ENCODE measurements at places on chromosomes 7 and 10.

- no peak for DNase-seq
Observed at GRCh38 chr10:78623578-78624215, 445.1 kb upstream of the ZMIZ1 start.

DNA sequence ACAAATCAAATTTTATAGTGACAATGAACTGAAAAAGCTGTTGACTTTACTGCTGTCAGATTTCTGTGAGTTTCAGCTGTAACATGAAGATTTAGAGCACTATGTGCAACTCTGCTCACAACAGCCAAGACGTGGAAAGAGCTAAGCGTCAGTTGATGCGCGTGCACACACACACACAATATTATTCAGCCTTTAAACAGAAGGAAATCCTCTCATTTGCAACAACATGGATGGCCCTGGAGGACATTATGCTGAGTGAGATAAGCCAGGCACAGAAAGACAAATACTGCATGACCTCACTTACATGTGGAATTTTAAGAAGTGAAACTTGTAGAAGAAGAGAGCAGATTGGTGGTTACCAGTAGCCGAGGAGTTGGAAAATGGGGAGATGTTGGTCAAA is 82.8 kb upstream of the FRMD4A start:
- DNase-seq: no peak

GRCh38 chr10:13485623-13486022 is 43.2 kb downstream of the BEND7 start:
- no peak for DNase-seq

DNA sequence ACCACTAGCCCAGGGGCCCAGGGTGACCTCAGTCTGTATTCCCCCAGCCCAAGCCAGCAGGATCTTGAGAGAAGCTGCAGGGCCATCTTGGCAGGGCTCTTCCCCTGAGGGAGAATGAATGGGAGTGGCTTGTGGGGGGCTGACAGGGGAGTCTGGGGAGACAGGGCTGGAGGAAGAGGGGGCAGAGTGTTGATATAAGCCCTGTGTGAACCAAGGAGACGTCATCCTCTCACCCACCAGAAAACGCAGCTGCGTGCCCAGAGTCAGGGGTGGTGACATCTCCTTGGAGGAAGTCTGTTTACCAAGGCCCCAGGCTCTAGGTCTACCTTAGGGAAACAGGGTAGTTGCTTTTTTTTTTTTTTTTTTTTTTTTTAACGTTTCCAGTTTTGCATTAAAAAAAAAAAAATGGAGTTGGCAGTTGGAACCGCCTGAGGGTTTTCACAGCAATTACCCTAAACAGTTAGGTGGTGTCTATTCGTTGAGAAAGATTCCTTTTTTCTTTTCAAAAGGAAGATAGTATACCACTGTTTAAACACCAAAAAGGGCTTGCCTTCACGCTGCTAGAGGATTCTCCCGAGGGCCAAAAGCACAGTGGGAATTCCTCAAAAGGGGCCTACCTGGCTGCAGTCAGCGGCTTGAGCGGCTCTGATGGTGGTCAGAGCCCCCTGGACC is 113.8 kb downstream of the PRPF18 start:
- DNase-seq: no peak

GRCh38 chr10:58885686-58886345 is 290.6 kb upstream of the PHYHIPL start:
- no peak for DNase-seq

DNA sequence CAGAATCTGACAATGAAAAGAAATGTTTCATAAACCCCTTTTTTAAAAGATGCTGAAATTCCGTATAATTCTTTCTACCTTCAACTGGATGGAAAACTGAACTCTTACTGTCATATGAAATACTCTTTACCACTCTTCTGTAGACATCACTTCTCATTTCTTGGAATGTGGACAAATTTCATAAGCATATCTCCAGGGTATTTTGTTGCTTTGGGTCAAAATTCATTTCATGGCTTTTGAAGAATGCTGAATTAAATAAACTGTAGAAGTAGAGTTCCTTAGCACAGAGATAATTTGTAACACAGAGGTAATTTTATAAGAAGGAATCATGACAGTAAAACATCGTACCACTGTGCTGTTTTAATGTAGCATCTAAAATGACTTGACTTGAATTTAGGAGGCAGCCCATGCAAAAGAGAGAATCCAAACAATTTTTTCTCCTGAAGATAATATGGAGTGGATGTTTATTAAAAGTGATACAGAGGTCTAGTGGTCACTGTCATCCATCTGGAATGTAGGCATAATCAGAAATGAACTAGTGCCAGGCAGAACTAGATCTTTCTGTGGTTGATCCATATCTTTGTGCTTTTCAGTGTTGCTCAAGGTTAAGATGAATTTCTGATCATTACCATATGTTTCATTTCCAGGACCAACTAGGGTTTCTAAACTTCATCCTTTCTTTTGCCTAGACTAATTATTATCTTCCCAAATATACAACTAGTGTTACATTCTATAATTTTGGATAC is 492.0 kb downstream of the KIF20B start:
- DNase-seq: no peak

GRCh38 chr7:119483364-119483763 is 789.6 kb upstream of the KCND2 start:
- DNase-seq: no peak

GRCh38 chr7:67625257-67625737 is 628.7 kb downstream of the TYW1 start:
- no peak for DNase-seq

DNA sequence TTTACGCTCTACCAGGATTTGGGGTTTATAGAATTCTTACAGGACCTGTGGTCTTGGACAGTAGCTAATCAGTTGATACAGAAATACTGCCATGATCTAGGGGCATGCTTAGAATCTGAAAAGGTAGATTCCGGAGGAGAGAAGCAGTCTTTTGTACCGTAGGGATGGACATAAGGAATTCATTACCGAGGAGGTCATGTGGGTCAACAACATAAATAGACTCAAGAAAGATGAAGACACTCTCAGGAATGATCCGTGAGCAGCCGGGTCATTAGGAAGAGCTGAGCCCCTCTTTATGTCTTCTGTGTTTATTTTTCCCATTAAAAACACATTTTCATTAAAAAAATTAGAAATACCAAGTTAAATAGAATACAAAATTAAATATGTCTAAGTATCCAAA is 160.1 kb upstream of the TNS3 start:
- no peak for DNase-seq

DNA sequence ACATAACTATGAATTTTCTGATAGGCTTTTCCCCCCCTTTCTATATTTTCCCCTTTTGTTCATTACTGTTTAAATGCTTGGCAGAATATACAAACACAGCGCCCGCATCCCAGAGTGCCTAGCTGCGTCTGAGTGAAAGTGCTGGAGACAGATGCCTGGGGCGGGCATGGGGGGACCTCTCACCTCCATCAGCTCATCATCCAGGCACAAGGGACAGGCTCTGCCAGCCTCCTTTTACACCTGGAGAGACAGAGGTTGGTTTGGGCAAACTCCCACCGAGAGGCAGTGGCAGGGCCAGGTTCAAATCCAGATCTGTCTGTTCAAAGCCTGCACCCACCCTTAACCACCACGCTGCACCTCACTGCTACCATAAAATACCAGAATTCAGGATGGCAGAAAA is 104.5 kb downstream of the FAM53B start:
- DNase-seq: no peak

DNA sequence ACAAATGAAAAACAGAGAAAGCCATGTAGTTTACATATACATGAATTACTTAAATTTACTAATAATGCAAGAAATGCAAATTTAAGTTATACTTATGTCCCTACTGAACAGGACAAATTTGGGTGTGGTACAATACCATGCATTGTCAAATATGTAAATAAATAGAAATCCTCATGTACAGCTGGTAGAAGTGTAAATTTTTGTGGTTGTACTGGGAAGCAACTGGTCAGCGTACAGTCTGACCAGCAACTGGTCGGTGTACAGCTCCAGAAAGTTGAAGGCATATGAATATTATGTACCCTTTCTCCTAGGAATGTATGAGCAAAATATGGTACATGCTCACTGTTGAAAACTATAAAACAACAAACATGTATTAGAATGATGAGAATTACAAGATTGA is 93.9 kb upstream of the TMEM106B start:
- no peak for DNase-seq

DNA sequence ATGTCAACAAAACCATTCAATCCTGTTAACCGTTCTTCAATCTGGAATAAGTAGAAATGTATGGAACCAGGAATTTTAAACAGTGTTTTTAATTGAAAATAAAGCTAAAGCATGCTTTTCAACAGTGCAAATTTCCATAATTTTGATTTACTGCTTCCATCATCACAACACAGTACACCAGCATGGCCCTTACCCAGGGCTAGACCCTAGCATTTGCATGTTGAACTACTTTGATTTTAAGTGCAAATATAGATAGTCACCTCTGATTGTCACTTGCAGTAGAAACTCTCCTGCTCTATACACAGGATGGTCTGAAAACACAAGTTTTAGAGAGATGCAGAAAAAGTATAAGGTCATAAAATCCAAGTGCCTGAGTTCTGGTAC is 12.1 kb downstream of the SKIDA1 start:
- DNase-seq: no peak

- DNase-seq: no peak
Observed at GRCh38 chr7:29989257-29989995, at the start of gene SCRN1. Gene SCRN1, minus strand, starts transcription at chr7:29989801. Its CDS starts 20,734 bp downstream, at chr7:29969067.

DNA sequence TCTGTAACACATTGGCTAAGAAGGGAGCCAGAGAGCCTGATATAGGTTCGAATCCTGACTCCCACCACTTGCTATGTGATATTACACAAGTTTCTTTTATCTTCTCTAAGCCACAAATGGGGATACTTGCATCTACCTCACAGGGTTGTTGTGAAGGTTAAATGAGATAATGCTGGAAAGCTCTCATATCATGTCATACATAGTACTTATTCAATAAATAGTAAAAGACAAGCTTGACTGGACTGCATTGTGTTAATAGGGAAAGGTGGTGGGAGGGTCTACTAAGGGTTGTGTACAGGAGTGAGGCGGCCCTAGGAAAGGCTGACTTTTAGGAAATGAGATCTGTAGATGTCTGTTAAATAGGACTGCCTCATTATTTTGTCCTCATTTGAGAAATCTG is 35.8 kb upstream of the DNMBP start:
- DNase-seq: no peak

DNA sequence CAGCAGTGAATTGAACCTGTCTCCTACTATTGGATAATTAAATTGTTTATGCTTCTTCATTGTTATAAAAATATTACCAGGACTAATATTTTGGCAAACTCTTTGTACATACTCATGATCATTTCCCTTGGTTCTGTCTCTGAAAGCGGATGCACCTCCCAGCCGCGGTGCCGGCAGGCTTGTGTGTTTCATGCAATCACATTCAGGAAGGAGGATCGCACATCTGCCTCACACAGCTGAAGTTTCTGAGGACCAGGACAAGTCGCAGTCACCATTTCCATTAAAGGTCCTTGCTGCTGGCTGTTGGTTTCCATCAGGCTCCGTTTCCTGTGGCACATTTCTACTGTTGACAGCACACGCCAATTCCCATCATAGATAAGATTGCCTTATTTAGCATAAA is 117.8 kb upstream of the SHH start:
- DNase-seq: no peak

GRCh38 chr10:5665373-5666007 is 905 bp downstream of the ASB13 start:
- no peak for DNase-seq

- DNase-seq: no peak
Observed at GRCh38 chr7:95106401-95106800, 199.0 kb downstream of the PPP1R9A start.

DNA sequence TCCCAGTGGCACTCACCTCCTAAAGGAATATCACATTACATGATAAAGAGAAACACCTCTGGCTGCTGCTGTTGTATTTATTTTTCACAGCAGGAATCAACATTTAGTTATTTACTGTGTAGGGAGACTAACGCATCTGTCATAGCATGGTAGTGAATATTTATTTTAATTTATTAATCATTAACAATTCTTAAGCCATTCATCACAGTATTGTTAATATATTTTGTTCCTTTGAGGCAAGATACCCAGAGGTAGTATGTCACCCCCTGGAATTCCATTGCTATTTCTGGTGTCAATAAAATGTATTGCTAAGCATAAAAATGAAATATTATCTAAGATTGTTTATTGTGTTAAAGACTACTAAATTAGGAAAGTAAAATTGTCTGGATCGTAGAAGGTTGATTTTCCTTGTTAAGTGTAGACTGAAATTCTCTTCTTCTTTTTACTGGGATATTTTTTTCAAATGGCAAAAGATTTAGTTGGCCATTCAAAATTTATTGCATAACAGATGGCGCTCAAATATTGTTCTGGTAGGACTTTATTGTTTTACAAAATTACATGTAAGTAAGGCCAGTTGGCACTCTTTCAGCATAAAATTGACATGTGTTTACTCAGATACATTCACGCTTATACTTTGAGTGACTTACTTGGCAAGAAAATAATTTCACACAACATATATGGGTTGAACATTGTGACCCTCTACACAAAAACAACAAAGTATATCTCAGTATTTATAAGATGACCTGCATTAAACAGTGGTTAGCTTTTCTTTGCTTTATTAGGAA is 1358.7 kb upstream of the SORCS1 start:
- no peak for DNase-seq

DNA sequence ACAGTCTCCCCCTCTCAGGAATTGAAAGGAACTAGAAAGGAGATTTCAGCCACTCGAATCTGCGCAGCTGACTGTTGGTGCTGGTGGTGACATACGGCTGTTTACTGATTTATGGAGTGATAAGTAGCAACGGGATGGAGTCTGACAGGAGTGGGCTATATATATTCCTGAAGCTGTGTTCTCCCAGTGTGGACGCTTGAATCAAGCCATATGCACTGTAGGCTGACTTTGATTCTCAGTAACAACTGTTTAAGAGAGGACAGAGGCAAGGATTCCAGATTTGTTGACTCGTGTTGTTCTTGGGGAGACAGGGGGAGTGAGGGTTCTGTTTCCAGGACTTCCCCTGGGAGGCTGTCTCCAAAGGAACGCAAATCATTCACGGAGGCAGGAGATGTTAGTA is 260.1 kb upstream of the AUTS2 start:
- DNase-seq: no peak

DNA sequence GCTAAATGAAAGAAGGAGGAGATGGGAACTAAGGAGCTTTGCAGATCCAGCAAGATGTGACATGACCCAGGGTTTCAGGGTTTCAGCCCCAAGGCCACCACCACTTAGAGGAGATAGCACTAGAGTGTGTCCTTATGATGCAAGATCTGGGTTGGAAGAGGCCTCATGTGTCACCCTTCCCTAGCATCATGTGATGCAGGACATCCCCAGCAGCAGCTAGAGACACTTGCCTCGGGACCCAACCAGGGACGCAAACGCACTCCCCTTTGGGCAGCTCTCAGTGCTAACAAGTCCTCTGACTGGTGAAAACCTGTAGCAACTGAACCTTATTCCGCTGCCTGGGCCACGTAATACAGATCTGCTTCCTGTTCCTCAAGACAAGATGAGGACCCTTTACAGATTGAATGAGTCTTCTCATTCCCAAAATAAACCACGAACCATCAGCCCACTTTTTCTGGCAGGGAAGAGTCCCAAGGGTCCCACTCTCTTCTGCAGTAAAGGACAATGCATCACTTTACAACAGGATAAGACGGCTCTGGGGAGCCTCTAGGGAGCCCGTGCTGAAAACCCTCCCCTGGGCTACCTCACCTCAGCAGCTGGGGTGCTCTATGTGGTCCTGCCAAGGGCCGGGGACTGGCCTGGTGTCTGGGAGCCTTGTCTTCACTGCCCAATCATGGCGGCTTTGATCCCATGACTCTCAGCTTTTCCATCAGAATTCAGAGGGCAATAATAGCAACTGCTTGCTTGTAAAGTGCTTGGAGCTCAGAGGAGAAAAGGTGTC is 44.8 kb upstream of the GDF10 start:
- DNase-seq: no peak
